Pulmonary artery endothelial cell (primary cell): ENCODE measurements at places on chromosomes 7 and 10.

DNA sequence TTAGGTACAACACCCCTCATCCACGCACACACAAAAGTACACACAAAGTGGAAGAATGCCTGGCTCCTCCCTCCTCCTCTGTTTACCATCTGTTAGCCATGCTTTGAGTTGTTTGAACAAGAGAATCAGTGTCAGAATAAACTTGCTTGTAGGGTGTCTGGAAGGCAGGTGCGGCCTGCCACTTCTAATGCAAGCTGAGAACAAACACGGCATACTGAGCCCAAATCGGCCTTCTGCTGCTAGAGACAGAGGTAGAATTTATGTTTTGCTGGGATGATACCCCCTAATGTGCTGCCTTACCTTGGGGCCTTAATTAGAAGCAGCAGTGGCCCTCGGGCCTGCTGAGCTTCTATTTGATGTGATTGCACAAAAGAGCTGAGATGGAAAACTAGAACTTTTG is 24.9 kb upstream of the FAM180A start:
- DNase-seq, result no peak

- no peak for DNase-seq
These were observed 271.6 kb downstream of the CCDC3 start for GRCh38 chr10:12729885-12730284.

- no peak for DNase-seq
These were observed 581.2 kb downstream of the SUGCT start for GRCh38 chr7:40716052-40716451.

DNA sequence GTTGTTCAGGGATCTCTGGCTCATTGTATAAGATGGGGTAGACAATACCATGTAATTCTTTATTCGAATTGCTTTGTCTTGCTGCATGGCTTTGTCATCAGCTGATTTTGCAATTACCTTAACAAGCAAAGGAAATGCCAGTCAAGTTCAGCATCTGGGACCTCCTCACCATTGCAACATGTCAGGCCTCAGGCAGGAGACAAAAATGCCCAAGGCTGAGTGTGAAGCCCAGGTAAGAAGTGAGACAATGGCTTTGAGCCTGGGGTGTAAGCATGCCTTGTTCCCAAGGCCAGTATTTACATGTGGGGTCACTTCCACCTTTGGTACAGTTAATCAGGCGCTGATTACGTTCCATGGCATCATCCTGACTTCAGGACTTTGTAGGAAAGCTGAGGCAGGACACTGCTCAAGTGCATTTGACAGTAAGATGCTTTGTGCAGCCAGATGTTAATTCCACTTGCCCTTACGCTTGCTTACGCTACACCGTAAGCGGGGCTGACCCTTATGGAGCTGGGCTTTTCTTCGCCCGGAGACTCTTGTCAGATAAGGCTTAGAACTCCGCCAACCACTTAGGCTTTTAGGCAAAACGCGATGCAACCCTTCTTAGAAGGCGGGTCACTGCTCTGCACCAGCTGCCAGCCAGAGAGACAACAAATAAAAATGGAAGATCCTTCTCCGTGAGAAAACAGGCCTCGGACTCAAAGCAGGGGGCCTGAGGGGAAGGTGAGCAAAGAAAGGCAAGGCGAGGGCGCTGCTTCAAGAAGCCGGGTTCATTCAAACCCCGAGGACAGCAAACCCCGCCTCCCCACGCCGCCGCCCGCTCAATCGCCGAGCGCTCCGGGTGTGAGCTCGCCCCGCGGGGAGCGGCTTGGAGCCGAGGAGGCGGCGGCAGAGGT is 1.3 kb upstream of the SP4 start:
- DNase-seq, result no peak

DNA sequence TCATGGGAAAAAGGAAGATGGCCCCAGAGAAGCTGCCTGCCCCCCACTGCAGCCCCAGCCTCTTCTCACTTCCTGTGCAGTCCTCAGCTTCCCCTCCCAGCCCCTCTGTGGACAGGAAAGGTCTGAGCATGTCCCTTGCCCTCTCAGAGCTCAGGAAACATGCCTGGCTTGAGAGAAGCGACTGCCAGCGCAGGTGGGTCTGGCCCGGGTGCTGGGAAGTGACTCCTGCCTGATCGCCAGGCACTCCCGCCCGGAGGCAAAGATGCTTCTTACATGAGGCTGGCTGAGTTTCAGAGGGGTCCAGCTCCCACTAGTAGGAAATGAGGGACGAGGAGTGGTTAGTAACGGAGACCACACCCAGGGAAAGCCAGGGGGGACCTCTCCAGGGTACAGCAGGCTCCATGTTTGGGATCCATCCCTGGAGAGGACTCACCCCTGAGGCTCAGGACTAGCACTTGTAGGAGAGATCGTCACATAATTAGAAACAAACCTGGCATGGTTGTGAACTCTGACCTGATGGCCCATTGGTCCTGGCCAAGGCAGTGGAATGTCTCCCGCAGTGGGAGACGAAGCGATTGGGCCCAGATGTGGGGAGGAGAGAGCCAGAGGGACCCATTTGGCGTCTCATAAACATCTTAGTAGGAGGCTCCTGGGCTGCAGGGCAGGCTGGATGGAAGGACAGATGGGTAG is 12.3 kb downstream of the ELN start:
- DNase-seq, result no peak

DNA sequence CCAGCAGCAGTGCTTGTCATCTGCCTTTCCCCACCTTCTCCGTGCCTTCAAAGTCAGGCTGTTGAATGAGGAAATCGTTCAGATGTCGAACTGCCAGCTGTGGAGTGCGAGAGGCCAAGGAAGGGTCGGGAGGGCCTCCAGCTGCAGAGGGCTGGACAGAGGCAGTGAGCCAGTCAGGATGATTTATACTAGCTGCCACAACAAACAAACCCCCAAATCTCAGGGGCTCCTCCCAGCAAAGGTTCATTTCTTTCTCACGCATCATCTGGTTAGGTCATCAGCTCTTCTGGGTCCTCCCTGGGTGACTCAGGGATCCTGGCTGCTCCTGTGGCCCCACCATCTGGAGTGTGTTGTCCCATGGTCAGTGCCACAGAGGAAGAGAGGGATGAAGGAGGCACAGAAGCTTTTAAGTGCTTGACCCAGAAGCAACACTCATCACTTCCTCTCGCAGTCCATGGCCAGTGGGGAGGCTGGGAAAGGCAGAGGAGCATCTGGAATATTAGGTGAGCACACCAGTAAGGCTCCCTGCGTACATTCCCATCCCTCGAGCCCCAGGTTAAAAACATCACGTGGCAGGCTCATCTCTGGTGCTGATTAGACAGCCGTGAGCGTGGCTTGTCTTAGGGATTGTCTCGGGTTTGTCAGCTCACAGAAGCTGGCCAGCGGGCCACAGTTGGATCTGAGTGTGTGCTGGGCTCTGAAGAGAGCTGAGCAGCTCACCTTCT is 140.7 kb downstream of the RGS10 start:
- peak; percentile 60 for DNase-seq

- no peak for DNase-seq
These were observed 46.2 kb downstream of the PRPF18 start for GRCh38 chr10:13632884-13633440.

DNA sequence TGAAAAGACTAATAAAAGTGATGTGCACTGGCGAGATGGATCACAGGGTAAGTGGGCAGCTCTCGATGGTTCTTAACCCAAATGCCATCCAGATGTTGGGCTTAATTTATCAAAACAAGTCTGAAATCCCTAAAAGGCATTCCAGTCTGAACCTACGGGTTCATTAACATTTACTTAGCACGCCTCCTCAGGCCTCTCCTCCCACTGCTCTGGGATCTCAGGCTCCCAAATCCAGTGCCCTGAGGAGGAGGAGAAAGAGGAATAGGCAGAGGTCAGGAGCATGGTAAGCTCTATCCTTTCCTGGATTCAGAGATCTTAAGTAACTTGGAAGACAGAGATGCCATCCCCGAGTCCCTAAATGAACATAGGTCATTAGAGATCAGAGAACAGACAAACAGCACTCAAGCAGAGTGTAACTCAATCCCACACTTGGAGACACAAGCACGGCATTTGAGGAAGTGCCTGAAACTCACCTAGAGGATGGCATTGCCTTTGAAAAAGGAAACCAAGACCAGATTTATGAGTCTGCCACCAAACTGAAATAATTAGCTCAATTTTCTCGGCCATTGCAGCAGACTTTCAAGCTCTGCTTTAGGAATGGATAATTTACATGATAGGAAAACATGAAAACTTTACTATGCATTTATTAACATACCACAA is 140.9 kb downstream of the CXCL12 start:
- no peak for DNase-seq

DNA sequence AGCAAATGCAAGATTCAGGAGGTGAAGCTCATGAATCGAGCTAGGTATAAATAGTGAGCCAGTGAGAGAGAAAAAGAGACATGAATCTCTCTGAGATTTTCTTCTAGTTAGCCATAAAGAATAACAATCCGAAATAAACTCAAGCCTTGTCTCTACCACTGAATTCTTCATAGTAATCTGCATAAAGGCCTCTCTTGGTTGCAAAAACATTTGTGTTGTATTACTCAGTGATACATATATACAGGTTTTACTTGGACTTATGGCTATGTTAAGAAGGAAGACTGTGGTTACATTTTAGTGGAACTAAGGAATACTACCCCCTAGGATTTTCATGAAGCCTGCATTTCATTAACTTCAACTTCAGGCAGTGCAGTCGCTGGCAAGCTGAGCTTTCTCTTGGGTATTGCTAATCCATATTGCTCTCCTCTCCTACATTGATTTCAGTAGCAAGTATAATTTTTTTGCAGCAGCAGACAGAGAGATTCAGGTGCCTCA is 72.7 kb upstream of the TRIL start:
- DNase-seq, result no peak

DNA sequence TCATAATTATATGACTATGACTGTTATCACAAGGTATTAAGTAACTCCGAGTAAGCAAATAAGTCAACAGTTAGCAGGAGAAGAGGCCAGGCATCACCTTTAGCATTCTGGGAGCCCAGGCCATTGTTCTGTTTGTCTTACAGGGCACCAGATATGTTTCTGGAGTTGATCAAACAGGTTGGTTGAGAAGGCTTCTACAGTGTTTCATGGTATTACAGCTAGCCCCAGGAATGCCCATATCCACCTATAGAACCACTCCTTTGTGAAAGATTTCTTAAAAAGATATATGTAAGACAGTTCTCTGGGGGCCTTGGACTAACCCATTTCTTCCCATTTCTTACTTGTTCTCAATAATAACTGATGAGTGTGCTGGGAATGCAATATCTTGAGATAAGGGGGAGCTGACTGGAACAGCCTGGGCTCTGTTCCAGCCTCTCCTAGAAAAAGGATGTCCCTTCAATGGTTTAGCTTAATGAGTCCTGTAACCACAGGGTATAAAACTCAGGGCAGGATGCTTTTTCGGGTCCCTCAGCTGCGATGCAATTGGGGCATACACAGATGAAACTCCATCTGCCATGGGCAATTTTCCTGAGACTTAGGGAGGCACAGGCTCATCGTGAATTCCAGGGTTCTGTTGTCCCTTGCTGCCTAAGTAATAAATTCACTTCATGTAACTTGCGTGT is 286.4 kb downstream of the BAMBI start:
- DNase-seq, result no peak

GRCh38 chr7:88758381-88759229 is 895 bp upstream of the ZNF804B start:
- DNase-seq, result no peak

DNA sequence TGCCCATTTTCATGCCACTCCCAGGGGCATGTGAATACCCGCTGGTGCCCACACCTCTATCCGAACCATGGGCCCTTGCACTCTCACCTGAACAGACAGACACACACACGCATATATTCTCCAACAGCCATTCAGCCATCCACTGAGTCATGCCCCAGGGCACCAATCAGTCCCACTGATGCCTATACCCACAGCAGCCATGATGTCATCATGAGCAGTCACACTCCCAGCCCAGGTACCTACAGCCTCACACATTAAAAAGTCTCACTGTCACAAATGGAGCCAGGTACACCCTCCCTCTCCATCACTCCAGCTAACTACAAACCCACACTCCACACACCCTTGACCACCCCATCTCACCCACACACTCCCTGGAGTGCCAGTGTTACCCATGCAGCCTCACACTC is 12.2 kb downstream of the VSIR start:
- DNase-seq, result no peak

DNA sequence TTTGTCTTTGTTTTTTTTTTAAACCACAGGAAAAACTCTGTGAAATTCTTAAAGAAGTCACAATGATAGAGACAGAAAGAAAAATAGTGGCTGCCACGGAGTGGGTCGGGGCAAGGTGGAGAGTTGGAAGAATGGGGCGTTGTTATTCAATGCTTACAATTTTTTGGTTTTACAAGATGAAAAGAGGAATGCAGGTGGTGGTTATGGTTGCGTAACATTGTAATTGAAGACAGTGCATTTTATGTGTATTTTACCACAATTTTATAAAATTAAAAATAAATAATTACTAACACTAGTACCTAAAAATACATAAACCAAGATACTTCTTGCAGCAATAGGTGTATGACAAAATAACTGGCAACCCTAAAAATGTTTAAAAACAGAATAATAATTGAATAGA is 76.9 kb upstream of the VOPP1 start:
- no peak for DNase-seq

DNA sequence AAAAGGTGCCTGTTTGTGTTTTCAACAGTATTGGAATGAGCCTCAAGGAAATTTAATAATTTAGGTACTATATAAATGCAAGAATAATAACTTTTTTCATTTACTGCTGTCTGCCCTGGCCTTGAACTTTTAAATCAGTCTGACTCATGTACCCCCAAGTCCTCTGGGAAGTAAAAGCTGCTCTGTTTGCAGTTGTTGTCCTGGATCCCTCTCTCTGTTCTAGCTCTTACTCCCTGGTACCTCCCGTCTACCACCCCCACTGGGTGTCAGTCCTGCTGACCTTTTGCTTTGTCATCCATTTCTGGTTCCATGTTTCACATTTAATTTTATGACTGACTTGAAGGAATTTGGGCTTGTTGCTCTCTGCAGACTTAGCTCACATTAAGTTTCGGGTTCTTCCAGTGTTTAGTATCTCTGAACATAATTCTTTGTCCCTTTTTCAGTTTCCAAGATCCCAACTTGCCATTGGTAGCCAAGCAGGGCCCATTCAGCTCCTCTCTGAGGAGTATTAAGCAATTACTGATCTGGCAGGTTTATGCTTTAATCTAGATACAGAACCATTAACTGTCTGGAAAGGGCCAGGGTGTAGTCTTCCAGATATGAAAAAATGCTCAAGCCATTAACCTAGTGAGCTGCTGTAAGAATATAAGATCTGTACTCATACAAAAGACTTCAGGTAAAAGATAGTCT is 208.7 kb upstream of the FAM3C start:
- DNase-seq, result no peak

- no peak for DNase-seq
These were observed 88.3 kb downstream of the FAM107B start for GRCh38 chr10:14686356-14686755.

DNA sequence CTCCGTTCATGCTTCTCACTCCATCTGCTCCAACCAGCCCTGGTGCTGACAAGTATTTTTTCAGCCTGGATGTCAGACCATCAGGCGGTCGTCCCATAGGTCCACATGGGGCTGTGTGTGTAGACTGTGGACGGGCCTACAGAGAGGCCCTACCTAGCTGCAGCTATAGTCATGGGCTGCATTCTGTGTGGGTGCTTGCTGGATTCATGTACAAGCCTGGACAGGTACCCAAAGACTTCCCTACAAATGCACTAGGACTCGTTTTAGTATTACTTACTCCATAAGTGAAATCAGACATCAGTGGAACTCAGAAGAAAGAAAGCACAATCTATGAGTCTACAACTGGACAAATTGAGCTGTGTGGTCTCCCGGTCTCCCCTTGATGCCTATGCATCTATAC is 146.8 kb downstream of the PKD1L1 start:
- no peak for DNase-seq
